ENCODE measurements at places on chromosomes 7 and 10. TPM values are rescaled to one million over a fixed set of nuclear protein-coding genes. Genes with fewer than 3 reads are reported as not detected.
A peak's percentile ranks its signal among the peaks of the same experiment; 100 is the strongest.

DNA sequence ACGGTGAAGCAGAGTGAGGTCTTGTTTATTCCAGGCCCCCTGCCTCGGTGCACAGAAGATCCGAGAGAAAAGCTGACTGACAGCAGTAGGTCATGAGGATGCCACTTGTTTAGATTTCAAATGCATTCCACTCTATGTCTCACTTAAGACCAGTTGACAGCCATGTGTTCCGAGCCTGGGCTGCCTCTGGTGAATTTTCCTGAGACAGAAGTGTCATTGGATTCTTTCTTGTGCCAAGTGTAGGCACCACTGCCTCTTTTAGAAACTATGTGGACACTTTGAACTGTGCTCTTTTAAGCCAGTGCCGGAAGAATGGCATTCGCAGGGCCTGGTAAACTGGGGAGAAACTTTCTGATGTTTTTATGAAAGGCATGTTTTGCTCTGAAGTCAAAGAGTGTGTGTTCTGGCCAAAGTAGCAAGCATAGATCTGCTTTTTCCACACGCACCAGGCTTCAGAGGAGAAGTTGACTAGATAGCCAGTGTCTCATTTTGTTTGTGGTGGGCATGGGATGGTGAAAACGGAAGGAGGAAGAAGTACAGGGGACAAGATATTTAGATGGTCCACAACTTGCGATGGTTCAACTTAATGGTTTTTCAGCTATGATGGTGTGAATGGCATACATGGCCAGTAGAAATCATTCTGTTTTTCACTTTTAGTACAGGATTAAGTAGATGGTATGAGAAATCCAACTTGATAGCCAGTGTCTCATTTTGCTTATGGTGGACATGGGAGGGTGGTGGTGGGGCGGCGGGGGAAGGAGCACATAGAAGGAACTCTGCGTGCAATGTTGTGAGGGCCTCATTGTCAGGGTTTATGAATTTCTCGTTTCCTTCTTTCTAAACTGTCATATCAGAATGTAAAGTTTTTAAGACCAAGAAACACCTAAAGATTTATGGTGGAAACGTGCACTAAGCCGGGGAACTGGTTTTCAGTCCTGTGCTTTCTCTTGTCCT is 41.5 kb downstream of the CYP17A1 start:
- no peak for DNase-seq
- peaks cover 26% of the 10 kb centered on the region for H3K4me1 ChIP-seq
- H3K4me3 ChIP-seq, result peak overlapping the region; percentile 7
- no peaks in the 10 kb centered on the region for H3K27me3 ChIP-seq
- peak overlapping the region; percentile 85 for H3K27ac ChIP-seq
- H3K36me3 ChIP-seq, result peaks cover 9% of the 10 kb centered on the region

Gene PILRA
- total RNA-seq, result 9.9 TPM

- no peaks in the 10 kb centered on the region for H3K36me3 ChIP-seq
- no peaks in the 10 kb centered on the region for H3K27me3 ChIP-seq
- no peak for DNase-seq
- H3K4me1 ChIP-seq, result no peaks in the 10 kb centered on the region
These were observed 166.0 kb upstream of the MDFIC start for GRCh38 chr7:114755856-114756255.

Gene HTR7
- not detected for total RNA-seq

- no peaks in the 10 kb centered on the region for H3K27me3 ChIP-seq
- no peak for DNase-seq
- no peaks in the 10 kb centered on the region for H3K4me1 ChIP-seq
- no peaks in the 10 kb centered on the region for H3K36me3 ChIP-seq
- H3K4me3 ChIP-seq, result no peak overlapping the region
These were observed 54.5 kb upstream of the CD36 start for GRCh38 chr7:80583901-80584300.

DNA sequence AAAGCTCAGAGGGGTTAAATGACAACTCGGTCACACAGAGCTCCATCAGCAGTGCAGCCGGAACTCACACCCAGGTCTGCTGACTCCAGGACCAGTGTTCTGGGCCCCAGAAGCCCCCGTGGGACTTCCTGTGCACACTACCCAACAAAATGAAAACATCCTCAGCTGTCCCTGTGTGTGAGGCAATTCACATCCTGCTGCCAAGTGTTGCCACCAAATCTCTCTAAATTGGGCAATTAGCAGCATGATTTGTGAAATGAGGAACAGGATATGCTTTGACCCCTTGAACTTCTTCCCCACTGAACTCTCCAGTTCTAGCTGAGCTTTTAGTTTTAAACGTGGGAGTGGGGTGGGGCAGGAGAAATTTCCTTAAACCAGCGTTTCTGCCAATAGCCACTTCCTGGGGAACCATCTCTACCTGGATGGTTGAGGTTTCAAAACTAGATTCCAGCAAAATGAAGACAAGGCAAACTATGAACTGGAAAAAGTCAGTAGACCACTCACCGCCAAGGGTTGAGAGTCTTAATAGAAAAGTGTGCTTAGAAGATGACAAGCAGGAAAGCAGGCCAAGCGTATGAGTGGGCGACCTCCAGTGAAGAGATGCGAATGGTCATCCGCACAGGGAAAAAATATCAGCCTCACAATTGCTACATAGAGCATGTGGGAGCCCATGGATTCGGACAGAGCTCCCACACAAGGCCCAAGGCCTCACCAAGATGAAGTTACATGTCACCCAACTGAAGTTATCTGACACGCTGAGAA is 51.9 kb upstream of the CHST15 start:
- H3K36me3 ChIP-seq, result no peaks in the 10 kb centered on the region
- no peak overlapping the region for H3K4me3 ChIP-seq
- DNase-seq, result no peak

Measured in activated T-helper 1 cell treated with anti-CD3 and anti-CD28 coated beads, Interleukin-12 subunit alpha, Interleukin-12 subunit beta, Interleukin-2, Interleukin-4 antibody, amounts not matched to agents 30 ng/mL and 10 ng/mL and 1 ng/mL, durations not matched to agents 14 hours and 24 hours and 36 hours (primary cell).